Lower lobe of right lung (tissue), 2 donors: ENCODE measurements at places on chromosomes 11 and 22.
A peak's percentile ranks its signal among the peaks of the same experiment; 100 is the strongest.

- peak; percentile 98 for DNase-seq
These were observed at the start of gene GGA1 for GRCh38 chr22:37608477-37609239. TSS of gene GGA1 (plus strand) at chr22:37608834. CDS start at chr22:37608861, 27 bp downstream.

DNA sequence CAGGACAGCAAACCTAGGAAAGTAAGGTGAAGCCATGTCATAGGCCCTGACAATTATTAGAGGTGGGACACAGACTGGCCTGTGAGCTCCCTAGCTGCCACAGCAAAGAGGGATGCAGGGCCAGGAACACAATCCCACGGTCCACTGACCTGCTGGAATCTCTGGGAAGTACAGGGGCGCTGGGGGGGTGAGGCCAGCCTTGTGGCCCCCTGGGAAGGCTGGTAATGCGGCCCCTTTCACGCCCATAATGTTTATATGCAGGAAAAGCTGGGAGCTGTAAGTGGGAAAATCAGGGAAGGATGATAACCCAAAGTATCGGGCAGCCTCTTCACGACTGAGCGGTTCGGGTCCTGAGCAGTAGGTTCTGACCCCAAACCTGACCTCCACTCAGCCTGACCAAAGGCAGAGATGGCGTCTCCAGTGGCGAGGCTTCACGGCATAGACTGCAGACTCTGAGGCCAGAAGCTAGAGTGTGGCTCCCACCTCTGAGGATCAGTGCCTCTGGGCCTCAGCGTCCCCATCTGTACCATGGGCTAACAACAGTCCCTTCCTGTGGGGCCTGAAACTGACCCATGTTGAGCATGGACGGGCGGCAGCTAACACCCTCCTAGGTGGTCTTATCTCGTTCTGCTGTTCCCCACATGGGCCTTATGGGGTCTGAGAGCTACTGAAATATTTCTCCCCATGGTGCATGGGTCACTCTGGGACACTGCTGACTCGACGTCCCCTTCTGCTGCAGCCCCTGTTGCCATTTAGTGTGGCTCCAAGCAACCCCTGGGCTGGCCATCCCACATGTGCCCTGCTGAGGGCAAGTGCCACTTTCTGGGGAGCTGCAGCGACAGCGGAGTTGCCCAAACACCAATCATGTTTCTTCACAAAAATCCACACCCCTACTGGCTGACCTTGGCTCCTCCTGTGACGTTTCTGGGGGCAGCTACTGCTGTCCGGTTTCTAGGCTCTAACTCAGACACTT lies 101.8 kb downstream of the PHF21B start:
- DNase-seq = no peak

GRCh38 chr11:88303037-88303436 lies 34.5 kb downstream of the CTSC start:
- no peak for DNase-seq

DNA sequence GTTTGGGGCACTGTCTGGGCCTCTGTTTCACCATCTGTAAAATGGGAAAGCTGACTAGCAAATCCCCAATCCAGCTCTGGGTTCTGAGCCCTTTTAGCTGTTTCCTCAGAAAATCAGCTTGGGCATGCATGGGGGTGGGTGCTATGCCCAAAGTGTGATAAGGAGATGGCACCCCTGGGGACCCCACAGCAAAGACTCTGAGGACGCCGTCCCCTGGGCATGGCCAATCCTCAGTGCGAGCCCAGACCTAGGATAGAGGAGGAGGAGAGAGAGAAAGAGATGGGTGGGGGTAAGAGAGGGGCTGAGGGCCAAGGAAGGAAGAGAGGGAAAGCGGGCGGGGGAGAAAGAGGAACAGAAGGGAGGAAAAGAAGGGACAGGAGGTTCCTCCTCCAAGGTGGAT lies 31.8 kb downstream of the TPBGL start:
- no peak for DNase-seq

DNA sequence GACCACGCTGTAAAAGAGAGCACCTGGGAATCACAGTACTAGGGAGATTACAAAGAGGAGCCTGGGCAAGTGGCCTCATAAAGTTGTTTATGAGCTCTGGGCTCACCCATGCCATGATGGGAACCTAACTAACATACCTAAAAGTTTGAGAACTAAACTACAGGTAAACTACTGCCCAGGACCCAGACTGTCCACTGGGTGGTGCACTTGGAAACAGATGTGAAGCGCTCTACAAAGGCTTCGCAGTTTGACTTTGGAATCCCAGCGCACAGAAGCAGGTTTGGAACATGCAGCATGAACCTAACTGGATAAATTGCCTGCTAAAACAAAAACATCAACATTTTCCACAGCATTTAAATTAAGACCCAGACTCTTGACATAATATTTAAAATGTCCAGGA lies 418.6 kb downstream of the FAM181B start:
- no peak for DNase-seq

GRCh38 chr11:14750911-14751310 lies 107.3 kb downstream of the PDE3B start:
- no peak for DNase-seq

GRCh38 chr11:5922749-5923426 lies 19.2 kb upstream of the OR56A3 start:
- DNase-seq = no peak

DNA sequence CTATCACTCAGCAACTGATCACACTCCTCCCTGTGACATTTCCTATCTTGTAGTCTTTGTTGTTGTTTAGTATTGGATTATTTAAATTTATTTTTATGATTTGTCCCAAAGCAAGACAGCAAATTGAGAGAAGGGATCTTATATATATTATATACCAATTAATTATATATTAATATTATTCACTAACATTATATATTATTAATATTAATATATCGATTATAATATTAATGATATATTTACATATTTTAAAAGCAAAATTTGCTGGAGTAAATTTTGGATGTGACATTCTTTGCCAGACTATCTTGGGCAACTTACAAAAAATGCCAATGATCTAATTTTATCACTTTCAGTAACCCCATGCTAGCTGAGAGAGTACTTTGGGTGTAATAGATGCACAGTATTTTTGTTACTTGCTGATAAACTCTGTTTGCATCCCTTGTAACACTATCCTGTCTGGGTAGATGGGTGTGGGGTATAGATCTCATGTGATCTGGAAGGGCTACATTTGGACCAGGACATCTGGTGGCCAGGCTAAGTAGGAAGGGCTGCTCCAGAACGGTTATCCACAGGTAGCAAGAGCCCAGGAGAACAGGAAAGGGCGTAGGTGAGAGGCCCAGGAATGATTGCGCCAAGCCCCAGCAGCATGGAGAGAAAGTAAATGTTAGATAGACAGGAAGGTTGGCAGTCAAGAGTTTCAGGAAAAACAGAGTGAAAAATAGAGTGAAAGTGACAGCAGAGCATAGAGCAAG lies 608.6 kb upstream of the KIRREL3 start:
- DNase-seq = no peak

DNA sequence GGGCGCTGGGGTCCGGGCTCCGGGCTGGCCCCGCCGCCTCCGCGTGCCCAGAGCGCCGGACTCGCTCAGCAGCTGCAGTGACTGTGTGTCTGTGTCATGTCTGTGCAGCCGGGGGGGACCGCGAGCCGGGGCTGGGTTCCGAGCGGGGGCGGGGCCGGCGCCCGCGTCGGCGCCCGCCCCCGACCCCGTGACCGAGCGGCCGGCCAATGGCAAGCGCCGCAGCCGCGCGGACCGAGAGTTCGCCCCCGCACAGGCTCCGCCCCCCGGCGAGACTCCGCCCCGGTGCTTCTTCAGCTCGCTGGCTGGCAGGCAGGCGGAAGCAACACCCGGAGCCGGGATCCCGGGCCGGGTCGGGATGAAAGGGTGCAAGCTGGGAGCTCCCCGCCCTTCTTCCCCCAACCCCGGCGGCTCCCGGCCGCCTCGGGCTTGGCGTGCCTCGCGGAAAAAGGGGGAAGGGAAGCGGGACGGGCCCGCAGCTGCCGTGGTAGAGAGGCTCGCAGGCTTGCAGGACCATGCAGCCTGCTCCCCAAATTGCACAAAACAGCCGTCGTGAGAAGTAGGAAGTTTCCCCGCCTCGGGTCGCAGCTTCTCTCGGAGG lies 750 bp upstream of the LARGE1 start:
- DNase-seq = peak; percentile 98

DNA sequence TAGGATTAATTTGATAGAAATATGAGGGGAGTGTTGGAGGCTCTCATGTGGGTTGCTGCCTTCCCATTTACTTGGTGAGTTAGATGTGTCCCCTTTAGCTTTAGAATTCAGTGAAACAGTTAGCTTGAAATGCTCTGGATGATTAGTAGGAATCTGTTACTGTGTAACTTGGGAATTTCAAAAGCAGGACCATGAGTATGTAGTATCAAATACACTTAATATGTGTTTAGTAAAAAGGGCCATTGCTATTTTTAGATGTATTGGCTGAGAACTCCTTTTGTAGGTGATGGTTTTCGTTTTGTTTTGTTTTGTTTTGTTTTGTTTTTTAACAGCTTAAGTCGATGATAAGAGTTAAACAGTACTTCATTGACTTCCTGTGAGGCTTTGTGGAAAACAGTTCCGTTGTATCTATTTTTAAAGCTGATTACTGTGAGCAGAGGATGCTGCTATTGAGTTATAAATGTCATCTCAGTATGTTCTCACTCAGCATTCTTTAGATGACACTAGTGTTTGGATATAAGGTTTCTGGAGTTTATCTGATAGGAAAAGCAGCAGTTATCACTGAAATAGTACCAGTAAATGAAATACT lies 53.5 kb downstream of the MCAM start:
- no peak for DNase-seq

DNA sequence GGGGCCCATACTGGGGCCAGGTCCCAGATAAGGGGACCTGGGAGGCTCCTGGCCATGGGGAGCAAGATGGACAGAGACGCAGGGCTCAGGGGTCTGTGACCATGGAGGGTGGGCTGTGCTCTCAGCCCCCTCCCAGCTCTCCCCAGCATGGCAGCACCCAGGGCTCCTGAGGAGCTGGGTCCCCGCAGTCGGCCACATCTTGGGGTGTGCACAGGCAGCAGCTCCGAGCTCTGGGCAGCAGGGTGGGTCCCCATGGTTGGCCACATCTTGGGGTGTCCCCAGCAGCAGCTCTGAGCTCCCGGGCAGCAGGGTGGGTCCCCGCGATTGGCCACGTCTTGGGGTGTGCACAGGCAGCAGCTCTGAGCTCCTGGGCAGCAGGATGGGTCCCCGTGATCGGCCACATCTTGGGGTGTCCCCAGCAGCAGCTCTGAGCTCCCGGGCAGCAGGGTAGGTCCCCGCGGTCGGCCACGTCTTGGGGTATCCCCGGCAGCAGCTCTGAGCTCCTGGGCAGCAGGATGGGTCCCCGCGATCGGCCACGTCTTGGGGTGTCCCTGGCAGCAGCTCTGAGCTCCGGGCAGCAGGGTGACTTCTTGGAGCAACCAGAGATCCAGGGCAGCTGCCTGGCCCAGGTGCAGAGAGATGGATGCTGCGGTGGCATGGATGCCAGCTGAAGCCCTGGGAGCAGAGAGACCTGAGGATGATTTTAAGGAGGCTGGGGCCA lies 18.3 kb upstream of the MUC5B start:
- DNase-seq = peak; percentile 35

DNA sequence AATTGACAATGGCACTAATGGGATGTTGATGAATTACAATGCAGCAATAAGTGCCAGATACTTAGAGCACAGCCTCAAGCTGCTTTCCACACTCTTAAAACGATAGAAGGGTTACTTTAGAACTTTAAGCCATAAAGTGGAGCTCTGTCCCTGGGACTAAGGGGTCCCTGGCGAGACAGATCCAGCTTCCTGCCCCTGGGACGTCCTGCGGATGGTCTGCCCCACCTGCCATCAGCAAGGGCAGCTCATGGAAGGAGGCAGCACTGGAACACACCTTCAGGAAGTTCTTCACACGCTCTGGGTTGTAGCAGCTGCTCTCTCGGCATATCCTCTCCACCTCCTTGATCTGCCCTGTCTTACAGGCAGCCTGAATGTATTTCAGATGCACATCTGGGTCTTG lies 45.1 kb upstream of the SLC25A1 start:
- no peak for DNase-seq

- DNase-seq = no peak
These were observed 1.4 kb downstream of the CLDN5 start for GRCh38 chr22:19522881-19523239.

DNA sequence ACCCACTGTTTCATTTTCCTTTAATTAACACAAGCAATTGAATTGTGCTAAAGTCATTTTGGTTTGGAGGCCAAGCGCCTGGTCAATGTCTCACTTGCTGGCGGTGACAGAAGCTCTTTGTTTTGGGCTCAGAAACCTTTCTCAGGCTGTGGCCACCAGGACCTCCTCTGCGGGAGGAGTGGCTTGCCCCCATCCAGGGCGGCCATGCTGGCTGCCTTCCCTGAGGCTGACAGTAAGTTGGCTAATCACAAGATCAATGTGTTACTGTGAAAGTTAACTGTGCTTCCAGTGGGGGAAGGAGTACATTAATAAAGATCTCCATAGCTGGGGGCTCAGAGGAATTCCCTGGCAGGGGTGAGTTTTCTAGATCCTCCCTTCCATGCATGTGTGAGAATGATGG lies 1074.5 kb downstream of the NTM start:
- no peak for DNase-seq

DNA sequence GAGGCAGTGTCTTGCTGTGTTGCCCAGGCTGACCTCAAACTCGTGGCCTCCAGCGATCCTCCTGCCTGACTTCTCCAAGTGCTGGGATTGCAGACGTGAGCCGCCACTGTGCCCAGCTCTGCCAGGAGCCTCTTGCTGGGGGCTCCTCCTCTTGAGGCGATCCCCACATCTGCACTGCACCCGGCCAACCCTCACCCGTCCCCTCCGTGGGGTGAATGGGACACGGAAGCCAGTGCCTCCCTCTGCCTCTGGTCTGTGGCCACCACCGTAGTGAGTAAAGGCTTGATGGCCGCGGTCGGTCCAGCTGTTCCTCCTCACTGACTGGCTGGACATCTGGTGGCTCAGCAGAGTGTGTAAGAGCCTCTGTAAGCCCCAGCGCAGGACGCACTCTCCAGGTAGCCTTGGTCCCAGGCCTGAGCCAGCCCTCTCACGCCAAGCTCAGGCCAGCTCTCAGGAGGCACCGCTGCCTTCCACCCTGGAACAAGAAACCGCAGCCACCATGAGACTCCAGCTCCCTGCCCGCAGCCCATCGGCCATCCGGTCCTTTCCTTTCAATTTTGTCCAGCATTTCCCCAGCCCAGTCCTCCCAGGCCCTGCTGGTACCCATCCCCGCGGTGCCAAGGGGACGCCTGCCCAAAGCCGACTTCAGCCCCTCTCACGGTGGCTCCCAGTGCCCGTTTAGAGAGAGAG lies 100.3 kb downstream of the BRD1 start:
- DNase-seq = no peak

- peak; percentile 85 for DNase-seq
These were observed 1.5 kb downstream of the MAFF start for GRCh38 chr22:38203090-38203810.

GRCh38 chr11:71176812-71177211 lies 75.6 kb downstream of the SHANK2 start:
- DNase-seq = no peak

- DNase-seq = no peak
These were observed 1286.5 kb upstream of the TENM4 start for GRCh38 chr11:80727315-80727714.
